ENCODE measurements at places on chromosomes 11 and 22.

- DNase-seq, result no peak
These were observed 66.1 kb upstream of the ARHGAP32 start for GRCh38 chr11:129258205-129258604.

DNA sequence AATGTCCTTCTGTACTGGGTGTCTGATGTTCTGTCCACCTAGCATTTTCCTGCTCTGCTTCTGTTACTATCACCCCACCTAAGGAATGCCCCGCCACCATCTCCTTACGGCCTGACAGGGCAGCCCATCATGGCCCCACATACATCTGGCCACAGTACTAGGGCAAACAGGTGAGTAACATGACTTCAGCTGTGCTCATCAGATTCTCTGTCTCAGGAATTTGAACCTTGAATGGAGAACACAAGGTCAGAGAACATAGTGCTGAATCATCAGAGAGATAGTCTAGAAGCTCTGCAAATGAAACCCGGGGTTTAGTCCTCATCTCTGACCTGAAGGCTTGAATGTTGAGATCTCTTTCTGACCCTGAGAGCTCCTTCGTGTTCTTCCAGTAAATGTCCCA is 32.4 kb downstream of the ZC3H12C start:
- no peak for DNase-seq

GRCh38 chr11:128210148-128210940 is 377.0 kb downstream of the ETS1 start:
- DNase-seq, result no peak

GRCh38 chr11:121692236-121692635 is 239.5 kb upstream of the SORL1-AS1 start:
- DNase-seq, result no peak

DNA sequence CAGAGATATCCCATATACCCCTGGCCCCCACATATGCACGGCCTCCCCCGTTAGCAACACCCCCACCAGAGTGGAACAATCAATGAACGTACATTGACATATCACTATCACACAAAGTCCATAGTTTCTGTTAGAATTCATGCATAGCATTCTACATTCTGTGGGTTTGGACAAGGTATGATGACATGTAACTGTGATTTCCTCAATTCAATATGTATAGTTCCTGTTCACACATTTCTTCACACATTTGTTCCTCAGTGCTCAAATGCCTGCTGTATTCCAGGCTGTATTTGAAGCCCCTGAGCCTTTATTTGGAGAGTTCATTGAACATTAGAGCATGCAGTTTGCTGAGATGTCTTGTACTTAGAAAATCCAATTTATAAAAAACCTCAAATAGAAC is 69.9 kb downstream of the PTPRJ start:
- no peak for DNase-seq

DNA sequence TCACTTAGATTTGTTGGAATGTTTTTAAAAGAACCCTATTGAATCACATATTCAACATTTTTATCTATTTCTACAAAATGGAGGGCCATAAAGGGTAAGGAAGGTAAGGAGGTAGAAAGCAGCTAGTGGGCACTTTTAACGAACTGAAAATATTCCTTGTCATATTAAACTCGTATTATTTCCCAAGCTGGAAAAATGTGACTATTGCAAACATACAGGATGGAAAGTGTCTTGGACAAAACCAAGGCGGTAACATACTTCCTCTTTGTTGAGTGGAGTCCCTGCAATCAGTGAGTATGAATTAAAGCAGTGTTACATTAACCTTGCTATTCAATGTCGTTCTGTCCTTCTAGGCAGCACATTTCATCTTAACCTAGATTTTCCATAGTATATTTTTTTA is 165.6 kb downstream of the RCN1 start:
- DNase-seq, result no peak

- no peak for DNase-seq
These were observed 9.7 kb downstream of the MRTFA start for GRCh38 chr22:40626851-40627250.

DNA sequence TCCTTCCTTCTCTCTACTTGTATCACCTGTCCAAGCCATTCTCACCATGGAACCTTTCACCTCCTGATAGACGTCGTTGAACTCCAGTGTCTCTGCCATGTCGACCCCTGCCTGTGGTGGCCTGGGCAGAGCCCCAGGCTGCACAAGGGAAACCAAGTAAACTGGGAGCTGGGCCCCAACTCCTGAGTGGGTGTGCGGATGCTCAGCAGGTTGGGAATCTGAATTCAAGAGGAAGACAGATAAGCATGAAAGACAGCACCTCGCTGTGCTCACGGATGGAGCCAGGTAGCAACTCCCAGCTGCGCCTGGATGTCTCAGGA is 709 bp downstream of the SSRP1 start:
- DNase-seq, result no peak

- no peak for DNase-seq
These were observed 24.4 kb upstream of the SNX19 start for GRCh38 chr11:130940706-130941105.

Measured in naive thymus-derived CD8-positive, alpha-beta T cell (primary cell).